MV-4-11 (cell line): ENCODE measurements at places on chromosomes 3 and 15.

- DNase-seq, result peak; percentile 50
Measured at GRCh38 chr3:36776436-36776835, 12.1 kb upstream of the DCLK3 start.

- peak; percentile 32 for DNase-seq
Measured at GRCh38 chr15:76335307-76336253, 993 bp upstream of the ISL2 start.

GRCh38 chr15:67253549-67254237, 768 bp downstream of the AAGAB start:
- DNase-seq, result no peak

GRCh38 chr3:58383476-58383875, 50.2 kb downstream of the PDHB start:
- no peak for DNase-seq
